ENCODE measurements at places on chromosomes 6 and 20. TPM values are rescaled to one million over a fixed set of nuclear protein-coding genes. Genes with fewer than 3 reads are reported as not detected.

DNA sequence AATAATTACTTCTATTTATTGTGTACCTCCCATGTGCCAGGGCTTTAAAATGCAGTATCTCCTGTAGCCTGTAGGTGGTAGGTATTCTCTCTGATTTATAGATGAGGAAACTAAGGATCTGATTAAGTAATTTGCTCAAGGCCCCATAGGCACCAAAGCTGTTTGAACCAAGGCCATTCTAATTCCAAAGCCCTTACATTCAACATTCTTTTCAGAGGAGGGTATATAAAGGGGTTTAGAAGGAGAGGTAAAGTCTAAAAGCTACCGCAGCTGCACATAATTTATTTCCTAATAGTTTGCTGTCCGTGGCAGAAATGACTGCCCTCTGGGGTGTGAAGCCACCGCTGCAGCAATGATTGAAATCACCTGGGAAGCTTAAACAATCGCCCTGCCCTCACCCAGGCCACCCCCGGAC, 95.0 kb upstream of the FAM8A1 start:
- DNase-seq, result no peak

- DNase-seq, result no peak
Observed at GRCh38 chr20:62651285-62652021, 9.2 kb downstream of the SLCO4A1 start.

DNA sequence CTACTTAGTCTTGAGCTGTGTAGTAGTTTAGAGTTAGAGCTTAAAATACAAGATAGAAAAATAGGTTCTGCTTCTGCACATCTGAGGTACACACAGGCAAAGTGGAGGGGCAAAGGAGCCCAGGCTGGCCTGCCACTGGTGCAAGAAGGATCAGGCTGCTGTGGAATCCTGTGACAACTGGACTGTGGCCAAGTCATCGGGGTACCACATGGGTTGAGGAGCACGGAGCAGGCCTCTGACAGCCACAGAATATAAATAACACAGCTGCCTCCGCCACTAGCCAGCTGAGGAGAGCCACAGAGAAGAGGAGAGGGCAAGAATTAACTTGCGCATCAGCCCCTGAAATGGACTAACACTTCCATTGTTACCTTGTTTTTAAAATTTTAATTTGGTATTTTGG, 206.0 kb upstream of the MARCKS start:
- DNase-seq, result no peak

DNA sequence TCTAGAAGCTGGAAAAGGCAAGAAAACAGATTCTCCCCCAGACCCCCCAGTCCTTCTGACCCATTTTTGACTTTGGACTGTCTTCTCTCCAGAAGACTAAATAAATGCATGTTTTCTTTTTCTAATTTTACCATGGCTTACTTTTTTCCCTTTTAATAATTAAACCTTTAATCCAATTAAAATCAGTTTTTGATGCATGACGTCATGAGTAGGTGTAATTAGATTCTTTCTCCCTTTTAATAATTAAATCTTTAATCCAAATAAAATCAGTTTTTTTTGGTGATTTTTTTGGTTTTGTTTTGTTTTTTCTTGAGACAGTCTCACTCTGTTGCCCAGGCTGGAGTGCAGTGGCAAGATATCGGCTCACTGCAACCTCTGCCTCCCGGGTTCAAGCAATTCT, 13.2 kb upstream of the NCOA5 start:
- DNase-seq, result no peak

GRCh38 chr20:58998656-58999055, 8.4 kb downstream of the CTSZ start:
- DNase-seq, result no peak

DNA sequence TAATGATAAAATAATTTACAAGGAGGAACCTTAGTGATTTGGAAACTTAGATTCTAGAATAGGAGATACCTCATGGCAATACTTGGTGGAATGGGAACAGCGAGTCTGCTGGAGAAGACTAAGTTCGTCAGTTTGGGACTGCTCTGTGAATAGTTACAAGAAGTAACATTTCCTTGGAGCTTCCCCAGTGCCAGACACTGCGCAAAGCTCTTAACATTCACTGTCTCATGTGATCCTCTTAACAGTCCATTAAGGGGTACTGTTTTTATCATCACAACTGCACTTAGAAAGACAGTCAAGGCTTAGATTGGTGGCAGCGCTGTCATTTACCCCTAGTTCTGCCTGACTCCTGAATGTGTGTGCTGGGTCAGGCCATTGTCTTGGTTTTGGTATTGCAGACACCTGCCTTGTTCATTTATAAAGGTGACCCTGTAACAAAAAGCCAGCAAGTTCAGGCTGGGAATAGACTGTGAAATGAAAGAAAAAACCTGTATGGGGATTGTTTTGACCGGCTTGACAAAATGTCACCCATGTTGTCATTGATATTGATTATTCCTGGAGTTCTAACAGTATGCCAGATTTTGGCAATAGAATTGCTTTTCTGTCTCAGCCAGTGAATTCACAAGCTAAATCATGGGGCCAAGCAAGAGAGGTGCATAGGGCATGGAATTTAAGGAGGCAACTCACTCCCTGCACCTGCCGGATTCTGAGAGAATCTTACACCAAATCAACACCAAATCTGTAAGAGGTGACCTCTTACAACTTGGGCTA, 118.4 kb downstream of the SASH1 start:
- no peak for DNase-seq

DNA sequence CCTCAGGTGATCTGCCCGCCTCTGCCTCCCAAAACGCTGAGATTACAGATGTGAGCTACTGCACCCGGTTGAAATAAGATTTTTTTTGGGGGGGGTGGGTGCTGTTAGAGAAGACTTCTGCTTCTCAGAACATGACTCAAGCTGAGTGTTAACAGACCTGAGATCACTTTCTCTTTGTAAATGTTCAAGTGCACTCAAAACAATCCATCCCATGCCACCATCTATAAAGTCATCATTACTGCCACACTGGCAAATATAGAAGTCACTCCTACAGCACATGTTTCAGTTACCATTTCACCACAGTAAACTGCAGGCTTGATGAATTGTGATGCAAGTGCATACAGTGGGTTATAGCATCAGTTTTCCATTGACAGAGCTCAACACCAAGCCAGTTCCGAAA, 9.0 kb downstream of the VPS16 start:
- DNase-seq, result no peak

- peak; percentile 13 for DNase-seq
Observed at GRCh38 chr6:156687789-156688619, 89.2 kb upstream of the ARID1B start.

- DNase-seq, result peak; percentile 94
Observed at GRCh38 chr20:45344168-45344860, 3.9 kb downstream of the SDC4 start.

DNA sequence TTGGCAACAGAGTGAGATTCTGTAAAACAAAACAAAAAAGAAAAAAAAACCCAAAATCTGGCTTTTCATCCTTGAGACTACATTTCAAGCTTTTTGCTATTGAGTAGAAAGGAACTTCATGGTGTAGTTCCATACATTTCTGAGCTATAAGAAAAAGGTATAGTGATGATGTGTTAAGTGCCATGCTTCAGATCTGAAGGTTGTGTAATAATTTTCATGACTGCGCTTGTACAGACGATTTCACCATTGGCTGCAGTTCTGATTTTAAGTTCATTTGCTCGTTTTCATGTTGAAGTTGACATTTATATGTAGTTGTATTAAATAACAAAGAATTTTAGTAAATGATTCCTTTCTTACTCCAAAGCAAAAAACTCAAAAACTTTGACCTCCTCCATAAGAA, 247.6 kb downstream of the ARID1B start:
- DNase-seq, result no peak

DNA sequence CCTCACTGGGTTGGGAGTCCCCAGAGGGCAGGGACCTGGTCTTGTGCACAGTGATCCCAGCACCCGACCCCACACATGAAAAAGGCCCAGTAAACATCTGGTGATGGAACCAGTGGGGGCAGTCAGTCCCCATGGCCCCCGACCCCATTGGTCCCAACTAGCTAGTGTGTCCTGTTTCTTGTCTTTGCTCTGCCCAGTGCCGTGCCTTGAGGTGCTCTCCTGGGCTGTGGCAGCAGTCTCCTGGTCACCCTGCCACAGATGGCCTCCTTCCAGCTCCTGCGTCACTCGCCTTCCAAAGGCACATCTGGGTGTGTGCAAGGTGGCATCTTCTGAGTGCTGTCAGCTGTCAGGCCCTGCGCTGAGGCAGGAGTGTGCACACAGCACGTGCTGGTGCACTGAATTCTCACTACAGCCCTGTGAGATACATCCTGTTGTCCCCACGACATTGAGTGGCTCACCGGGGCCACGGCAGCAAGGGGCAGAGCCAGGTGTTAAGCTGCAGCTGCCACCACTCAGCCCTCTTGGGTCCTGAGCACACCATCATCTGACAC, 3.9 kb downstream of the NPEPL1 start:
- no peak for DNase-seq

GRCh38 chr6:43125119-43125518, 46.0 kb upstream of the SRF start:
- DNase-seq, result no peak

GRCh38 chr6:13135152-13135551, 193.2 kb downstream of the TBC1D7 start:
- DNase-seq, result no peak

GRCh38 chr6:139288496-139289040, 3.2 kb downstream of the TXLNB start:
- no peak for DNase-seq

DNA sequence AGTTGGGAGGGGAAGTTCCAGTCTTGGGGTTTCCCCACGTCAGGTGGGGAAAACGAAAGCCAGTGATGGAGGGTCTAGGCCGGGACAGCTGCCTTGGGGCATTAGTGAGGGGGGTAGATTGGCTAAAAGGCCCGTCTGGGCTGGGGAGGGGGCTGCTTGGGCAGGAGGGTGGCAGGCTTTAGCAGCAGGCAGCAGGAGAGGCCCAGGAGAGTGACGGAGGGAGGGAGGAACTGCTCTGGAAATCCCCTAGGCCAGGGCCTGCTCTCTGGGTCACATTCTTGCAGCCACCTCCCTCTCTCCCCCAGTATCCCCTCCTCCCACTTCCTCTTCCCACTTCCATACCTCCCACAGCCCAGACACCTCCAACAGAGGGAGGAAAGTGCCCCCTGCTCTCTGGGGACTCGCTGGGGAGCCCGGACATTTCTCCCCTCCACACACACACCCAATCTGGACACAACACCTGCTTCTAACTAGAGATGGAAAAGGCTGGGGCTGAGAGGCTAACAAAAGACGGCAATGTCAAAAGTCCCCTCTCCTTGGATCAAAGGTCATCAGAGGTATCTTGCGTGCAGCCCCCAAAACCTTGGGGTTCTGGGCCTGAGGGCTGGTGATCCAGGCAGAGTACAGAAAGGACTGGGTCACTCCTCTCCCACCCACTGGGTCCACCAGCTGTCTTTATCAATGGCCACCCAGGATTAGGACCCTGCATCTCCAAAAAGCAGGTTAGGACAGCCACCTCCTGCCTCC, 1.8 kb downstream of the NFKBIE start:
- no peak for DNase-seq

- DNase-seq, result no peak
Observed at GRCh38 chr6:154649721-154650120, 83.5 kb upstream of the SCAF8 start.

- no peak for DNase-seq
Observed at GRCh38 chr6:68333442-68333841, 301.6 kb upstream of the ADGRB3 start.

GRCh38 chr6:117329926-117330325, 64.6 kb downstream of the VGLL2 start:
- DNase-seq, result no peak

DNA sequence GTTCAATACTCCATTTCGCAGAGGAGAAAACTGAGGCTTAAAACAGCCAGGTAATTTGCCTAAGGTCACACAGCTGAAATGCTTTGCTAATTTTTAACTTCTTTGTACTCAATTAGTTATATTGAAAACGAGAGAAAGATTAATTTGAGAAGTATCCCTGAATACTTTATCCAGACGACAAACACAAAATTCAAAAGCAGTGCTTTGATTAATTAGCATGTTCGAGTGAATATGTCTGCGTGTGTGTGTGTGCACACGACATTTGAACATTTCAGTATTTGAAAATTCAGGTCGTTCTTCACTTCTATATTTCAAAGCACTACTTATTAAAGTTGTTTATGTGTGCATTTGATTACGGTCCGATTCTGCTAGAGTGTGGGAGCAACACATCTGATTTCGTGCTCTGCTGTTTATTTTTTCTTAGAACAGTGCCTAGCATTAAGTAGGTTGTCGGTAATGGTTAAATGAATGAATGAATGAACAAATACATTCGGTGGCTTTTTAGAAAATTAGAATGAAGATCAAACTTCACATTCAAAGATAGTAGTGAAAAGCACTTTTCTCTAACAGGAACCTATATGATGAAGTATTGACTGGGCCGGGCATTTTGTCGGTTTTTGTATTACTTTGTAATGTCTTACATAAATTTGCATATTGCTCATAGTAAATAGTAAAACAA, 36.9 kb upstream of the SYNCRIP start:
- peak; percentile 29 for DNase-seq

GRCh38 chr6:17886891-17887290, 100.5 kb downstream of the KIF13A start:
- DNase-seq, result no peak

DNA sequence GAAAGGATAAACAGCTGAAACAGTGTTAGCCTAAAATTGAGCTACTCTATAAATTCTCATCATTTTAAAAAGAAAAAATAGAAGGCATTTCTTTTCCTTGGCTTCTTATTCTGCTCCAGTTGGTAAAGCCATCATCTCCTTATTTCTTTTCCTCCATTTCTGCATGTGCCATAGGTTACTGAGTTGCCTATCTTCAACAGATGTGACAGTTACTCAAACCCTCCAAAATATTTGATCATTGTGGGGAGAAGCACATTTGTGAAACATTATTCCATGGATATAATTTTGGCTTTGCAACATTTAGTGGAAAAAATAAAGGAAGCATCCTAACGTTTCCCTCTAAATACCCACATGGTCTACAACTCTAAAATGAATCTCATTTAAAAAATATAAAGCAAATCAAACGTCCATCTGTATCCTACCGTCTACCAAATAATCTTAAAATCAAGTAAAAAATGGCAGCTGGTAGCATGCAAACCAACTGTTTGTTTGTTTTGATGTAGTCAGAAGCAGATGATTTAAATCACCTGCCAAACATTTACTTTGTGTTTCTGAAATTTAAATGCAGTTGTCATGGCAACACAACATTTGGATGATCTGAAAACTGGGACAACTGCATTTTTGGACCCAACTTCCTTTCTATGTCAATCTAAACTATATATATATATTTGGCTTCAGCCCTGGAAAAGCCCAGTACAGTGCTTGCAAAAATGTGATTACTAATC, 16.8 kb upstream of the SNX9 start:
- DNase-seq, result no peak

GNAS-AS1 gene
- 5.0 TPM for total RNA-seq

ZDHHC14 gene
- total RNA-seq, result 8.1 TPM

GTSF1L gene
- not detected for total RNA-seq

BPI gene
- not detected for total RNA-seq

ZC3H12D gene
- 0.16 TPM for total RNA-seq

PPP1R3G gene
- not detected for total RNA-seq

NRN1 gene
- total RNA-seq, result not detected

FAM184A gene
- 0.03 TPM for total RNA-seq

RFX6 gene
- total RNA-seq, result not detected

GABRR2 gene
- total RNA-seq, result 0.10 TPM

ELOVL2 gene
- total RNA-seq, result 2.3 TPM

ZSCAN9 gene
- 10.7 TPM for total RNA-seq

ENPP4 gene
- not detected for total RNA-seq

OLIG3 gene
- total RNA-seq, result not detected

Data from HT1080 (cell line).